H9 (cell line): ENCODE measurements at places on chromosomes 3 and 15. TPM values are rescaled to one million over a fixed set of nuclear protein-coding genes. Genes with fewer than 3 reads are reported as not detected.

GRCh38 chr3:169710619-169711018 is 47.1 kb upstream of the MECOM start:
- DNase-seq = no peak

GRCh38 chr3:59364496-59364895 is 314.7 kb upstream of the CFAP20DC start:
- no peak for DNase-seq

- DNase-seq = no peak
Observed at GRCh38 chr3:60009931-60010478, 960.2 kb upstream of the CFAP20DC start.

The AGTR1 gene
- total RNA-seq = not detected in 2 replicates

The NPAP1 gene
- 0.04 and 0.07 TPM in 2 replicates for total RNA-seq

The AHSG gene
- total RNA-seq = 0.13 TPM in 1 of 2 replicates, not detected in the other

- DNase-seq = no peak
Observed at GRCh38 chr3:52047295-52047960, 8.9 kb downstream of the DUSP7 start.

The SQOR gene
- total RNA-seq = 0.17 TPM in 1 of 2 replicates, not detected in the other

- no peak for DNase-seq
Observed at GRCh38 chr3:141243271-141243707, 11.7 kb downstream of the PXYLP1 start.

DNA sequence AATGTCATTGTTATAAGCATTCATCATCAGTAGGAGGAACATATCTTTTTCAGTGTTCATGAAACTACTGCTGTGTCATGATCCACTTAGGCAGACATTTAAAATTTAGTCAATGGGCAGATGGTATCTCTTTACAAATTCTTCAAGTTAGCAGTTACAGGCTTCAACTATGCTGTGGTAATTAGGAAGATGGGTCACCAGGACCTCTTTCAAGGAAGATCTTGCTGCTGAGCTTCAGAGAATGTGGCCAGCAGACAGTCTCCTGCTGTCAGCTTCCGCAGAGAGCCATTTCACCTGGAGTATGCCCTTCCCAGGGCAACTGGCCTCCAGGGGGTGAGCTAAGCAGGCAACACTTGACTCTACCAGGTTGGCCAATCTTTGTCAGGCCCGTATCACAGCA is 19.4 kb downstream of the IFT57 start:
- peak; percentile 59 for DNase-seq

GRCh38 chr3:46551615-46552014 is 14.5 kb downstream of the LRRC2 start:
- no peak for DNase-seq

DNA sequence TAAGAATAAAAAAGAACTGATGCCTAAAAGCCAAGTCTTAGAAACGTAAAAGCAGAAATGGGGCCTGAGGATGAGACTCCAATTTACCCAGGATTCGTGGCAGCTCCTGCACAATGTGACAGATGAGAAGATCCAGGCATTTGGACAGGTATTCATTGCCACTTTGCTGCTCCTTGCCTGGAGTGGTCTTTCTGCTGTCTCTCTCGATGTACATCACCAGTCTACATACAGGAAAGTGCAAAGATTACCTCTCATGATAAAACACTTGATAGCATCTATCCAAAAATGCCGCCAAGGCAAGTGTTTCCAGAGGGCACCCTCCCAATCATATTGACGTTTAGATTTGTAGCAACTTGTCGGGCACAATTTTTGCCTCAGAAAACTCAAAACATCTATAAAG is 244.3 kb downstream of the ULK4 start:
- no peak for DNase-seq

- DNase-seq = no peak
Observed at GRCh38 chr15:95499397-95499796, 831.1 kb upstream of the NR2F2 start.

DNA sequence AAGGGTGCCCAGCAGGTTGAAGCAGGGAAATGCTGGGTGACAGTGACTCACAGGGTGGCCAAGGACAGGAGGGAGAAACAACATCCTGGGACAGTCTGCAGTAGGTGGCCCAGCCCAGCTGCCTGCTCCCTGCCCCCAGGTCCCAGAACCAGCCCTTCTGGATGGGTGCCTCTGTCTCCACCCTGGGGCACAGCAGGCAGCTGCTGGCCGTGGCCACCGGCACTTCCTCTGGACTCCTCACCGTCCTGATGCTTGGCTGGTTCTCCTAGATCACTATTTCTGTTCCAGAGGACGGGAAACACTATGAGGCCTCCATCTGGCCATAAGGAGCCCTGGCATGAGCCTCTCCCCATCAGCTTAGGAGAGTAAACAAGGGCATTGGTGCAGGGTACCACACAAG is 258.9 kb downstream of the XXYLT1 start:
- no peak for DNase-seq

The ITIH3 gene
- total RNA-seq = not detected in 2 replicates

- no peak for DNase-seq
Observed at GRCh38 chr3:65081536-65081935, 393.7 kb upstream of the ADAMTS9 start.
